ENCODE measurements at places on chromosomes 6 and 20.
A peak's percentile ranks its signal among the peaks of the same experiment; 100 is the strongest.

GRCh38 chr20:7966176-7966575 lies 25.9 kb upstream of the HAO1 start:
- no peak for DNase-seq

DNA sequence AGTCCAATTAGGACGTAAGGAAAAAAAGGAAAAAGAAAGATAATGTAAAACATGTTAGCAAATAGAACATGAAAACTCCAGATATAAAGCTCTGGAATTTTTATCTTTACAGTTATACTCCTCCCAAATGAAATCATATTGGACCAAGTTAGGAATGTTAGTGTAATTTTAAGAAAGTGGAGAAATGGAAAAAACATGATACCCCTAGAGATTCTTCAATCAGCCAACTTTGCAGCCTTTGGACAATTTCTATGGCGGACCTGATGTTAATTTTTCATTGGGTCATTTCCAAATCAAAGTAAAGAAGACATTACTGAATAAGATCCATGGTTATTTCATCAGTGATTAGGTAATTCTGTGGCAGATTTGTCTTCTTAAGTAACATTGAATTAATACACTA lies 748.7 kb downstream of the RFPL4B start:
- DNase-seq = no peak

GRCh38 chr6:156517088-156517487 lies 260.1 kb upstream of the ARID1B start:
- no peak for DNase-seq

DNA sequence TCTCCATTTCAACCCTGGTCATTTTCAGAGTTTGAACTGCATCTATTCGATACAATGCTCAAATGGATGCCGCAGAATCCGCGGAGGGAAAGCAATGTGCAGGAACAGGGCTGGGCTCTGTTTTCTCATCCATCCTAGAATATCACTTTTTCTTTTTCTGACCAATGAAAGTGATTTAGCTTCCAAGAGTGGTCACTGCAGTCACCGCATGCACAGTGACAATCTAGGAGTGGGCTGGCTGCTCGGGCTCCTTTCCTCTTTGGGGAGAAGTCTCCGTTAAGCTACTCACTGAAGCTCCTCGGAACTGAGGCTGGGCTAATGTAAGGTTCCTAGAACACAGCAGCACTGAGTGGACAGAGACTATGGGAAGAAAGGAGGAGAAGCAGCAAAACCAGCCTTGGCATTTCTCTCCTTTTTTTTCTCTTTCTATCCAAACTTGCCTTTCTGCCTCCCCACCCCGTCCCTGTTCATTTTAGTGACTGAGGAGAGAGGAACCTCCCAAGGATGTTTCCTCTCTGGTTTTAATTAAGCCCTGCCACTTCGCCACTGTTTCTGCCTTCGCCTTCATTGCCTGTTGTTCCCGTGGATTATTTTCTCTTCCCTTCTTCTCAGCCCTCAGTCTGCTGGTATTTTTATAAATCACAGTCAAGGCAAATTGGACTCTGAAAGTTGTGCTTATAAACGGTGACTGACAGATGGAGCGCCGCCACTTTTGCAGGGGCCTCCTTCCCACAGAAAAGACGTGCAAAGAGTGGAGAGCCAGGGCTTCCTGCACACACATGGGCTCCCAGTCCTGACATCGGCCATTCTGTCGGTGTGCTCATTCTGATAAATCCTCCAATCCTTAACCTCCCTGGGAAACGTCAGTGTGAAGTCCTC lies 41.1 kb downstream of the RAMACL start:
- DNase-seq = no peak

GRCh38 chr20:38450412-38450975 lies 15.4 kb upstream of the SNHG17 start:
- DNase-seq = no peak

GRCh38 chr6:116611056-116611455 lies 5.2 kb upstream of the RSPH4A start:
- no peak for DNase-seq

DNA sequence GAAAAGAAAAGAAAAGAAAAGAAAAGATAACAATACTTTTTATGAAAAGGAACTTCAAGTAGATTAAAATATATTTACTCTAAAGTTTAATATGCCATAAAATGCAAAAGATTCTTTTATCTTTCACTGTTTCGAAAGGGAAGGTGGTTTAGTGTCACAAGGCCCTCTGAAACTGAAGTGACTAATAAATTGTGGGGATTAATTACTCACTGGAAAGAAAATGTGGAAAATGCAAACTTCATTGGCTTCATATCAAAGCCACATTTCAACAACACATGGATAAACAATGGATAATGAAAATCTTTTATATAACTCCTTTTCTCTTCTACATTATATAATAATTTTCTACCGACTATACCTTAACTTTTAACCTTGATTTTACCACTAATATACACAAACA lies 320.5 kb upstream of the RSPO3 start:
- no peak for DNase-seq

DNA sequence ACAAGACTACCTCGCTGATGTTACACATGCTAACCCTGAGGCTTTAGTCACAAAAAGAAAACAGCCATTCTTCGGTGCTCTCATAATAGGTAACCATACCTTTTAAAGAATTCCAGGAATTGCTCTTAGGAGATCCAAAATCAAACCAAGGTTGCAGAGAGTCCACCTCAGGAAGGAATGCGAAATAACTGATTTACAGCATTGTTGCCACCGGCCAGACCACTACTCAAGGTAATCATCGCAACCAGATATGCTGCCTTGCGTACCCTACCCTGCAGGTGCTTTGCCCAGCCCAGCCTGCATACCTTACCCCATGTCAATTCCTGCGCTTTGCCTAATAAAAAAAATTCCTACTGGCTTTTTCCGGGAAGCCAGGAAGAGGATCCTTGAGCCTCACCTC lies 27.0 kb downstream of the NUP153 start:
- no peak for DNase-seq

- peak; percentile 10 for DNase-seq
Observed at GRCh38 chr6:1285556-1285955, 26.3 kb upstream of the FOXQ1 start.

GRCh38 chr6:138600726-138601125 lies 101.4 kb upstream of the NHSL1 start:
- DNase-seq = no peak

GRCh38 chr6:140623498-140623897 lies 1249.0 kb upstream of the CITED2 start:
- peak; percentile 64 for DNase-seq

DNA sequence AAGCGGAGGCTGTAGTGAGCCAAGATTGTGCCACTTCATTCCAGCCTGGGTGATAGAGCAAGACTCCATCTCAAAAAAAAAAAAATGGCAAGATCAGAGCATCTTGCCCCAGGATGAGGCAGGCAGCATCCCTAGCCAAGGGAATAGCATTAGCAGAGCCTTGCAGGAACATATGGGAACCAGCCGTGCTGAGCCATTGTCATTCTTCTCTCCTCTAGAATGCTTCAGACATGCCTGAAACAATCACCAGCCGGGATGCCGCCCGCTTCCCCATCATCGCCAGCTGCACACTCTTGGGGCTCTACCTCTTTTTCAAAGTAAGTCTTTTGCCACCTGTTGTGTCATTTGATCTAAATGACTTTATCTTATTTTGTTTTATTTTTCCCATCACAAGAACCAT lies 13.0 kb downstream of the HM13 start:
- DNase-seq = no peak

- DNase-seq = peak; percentile 66
Observed at GRCh38 chr20:58228484-58229197, at the start of gene ANKRD60. ANKRD60 (minus strand) TSS chr20:58228653; CDS start chr20:58228653, 0 bp downstream.

DNA sequence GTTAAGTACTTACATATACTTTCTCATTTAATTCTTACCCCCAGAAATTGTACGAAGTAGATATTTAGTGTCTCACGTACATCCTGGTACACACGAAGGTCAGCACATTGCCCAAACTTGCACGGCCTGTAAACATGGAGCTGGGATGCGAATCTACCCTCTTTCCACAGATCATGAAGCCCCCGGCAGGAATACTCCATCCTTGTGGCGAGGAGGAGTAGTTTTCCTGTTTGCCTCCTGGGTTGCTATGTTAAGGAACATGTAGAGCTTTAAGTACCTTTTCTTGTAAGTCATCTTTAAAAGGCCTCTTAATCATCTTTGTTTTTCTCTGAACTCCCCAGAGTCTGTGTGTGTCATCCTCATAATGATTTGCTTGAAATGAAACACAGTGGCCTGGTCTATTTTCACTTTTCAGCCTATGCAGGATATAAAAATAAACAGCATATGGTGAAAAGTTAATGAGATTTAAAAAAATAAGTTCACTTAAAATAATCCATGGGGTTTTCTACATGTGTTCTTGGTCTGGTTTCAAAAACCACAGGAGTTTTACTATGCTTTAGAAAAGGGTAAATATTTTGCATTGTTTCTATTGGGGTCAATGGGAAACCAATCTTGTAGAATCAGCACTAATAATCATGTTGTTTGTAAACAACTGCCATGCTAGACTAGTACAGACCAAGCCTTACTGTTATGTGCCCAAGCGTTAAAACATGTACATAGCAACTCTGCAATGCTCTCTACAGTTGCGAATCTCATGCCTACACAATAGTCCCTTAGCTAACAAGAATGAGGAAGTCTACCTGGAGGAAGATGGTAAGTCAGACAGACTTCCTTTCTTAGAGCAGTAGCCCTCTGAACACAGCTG lies 9.3 kb upstream of the ARID1B start:
- peak; percentile 47 for DNase-seq

DNA sequence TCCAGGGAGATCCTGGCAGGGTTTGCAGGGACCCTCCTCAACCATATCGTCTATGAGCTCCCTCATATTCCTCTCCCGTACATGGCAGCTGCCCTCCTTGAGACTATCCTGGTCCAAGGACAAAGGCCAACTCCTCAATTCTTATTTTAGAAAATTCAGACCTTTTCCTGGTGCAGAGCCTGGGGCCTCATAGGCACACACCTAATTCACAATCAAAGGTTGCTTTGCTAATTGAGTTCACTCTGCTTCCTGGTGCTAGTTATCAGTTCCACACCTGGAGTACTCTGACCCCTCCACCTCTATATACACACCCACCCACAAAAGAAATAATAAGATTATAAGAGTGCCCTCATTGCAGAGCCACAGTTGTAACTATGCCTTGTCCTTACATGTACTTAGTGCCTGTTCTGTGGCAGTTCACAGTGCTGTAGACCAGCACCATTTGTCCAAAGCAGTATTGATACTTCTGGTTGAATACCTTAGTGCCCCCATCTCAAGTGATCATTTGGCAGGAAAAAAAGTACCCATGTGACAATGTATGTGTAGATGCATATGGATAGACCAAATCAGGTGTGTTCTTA lies 38.7 kb downstream of the GSS start:
- DNase-seq = no peak

- no peak for DNase-seq
Observed at GRCh38 chr6:120230008-120230407, 880.4 kb upstream of the MAN1A1 start.

GRCh38 chr20:19886661-19887288 lies 128.7 kb downstream of the RIN2 start:
- DNase-seq = no peak

GRCh38 chr6:99426451-99426757 lies 1.3 kb upstream of the PNISR start:
- no peak for DNase-seq

DNA sequence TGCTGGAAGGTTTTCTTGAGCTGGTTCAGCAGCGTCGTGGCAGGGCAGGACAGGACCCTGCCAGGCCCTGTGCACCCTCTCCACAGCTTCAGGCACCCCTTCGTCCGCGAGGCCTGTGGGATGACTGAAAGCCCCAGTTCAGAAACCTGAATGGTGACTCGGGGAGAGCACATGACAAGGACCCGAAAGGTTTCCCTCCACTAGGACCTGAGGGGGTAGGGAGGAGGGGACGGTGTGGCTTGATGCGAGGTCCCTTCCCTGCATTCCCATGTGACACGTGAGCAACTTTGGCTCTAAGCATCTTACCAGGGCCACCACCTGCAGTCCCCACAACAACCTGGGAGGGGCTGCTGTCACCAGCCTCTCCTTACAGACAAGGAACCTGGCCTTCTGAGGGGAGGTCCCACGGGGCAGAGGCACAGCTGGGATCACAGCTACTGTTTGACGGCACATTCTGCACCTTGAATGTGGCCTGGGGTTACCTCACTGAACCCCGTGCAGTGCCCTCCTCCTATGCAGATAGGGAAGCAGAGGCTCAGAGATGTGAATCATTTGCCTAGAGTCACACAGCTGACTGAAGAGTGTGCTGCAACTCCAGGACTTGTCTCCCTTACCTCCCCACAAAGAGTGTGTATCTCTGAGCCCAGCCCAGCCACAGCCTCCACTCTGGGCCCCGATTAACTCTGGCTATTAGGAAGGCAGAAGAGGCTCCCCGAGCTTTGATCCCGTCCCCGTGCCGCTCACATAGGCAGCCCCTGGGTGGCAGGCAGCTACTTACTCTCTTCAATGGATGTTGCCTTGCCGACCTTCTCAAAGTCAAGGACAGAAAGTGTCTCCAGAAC lies 84.6 kb downstream of the PTPN1 start:
- no peak for DNase-seq

DNA sequence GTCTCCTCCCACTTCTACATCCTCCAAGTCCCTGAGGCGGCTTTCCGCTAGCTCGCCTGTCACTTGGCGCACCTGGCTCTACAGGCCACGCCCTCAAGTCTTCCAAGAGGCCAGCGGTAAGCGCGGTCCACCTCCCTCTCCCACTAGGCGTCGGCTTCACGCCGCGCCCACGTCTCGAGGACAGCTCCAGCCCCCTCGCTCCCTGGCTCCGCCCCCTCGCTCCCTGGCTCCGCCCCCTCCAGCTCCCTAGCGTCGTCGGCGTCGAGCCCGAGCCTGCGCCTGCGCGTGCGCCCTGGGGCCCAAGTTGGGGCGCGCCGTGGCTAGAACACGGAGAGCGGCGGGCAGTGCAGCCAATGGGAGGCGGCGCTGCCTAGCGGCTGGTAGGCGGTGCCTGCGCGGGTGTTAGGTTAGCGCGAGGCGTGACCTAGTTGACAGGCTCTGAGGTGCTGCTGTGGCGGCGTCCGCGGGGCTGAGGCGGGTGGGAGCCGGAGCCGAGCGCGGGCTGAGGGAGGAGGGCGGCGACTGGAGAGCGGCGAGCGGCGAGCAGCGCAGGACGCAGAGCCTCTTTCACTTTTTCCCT lies at the start of gene MACROD2:
Gene MACROD2, plus strand, starts transcription at position 431 of the 580 bp plus-strand sequence.
- DNase-seq = peak; percentile 49

- no peak for DNase-seq
Observed at GRCh38 chr20:55135923-55136322, 660.5 kb downstream of the DOK5 start.

GRCh38 chr20:33791959-33792597 lies 19.1 kb upstream of the CHMP4B start:
- no peak for DNase-seq

- DNase-seq = no peak
Observed at GRCh38 chr6:158867381-158868121, 48.4 kb upstream of the EZR start.

GRCh38 chr6:142361779-142362750 lies 60.3 kb downstream of the ADGRG6 start:
- DNase-seq = peak; percentile 93
